Left lung (tissue), 14 donors: ENCODE measurements at places on chromosomes 7 and 10. TPM values are rescaled to one million over a fixed set of nuclear protein-coding genes. Genes with fewer than 3 reads are reported as not detected.

- no peak for DNase-seq
Measured at GRCh38 chr10:124612611-124613498, 131.3 kb downstream of the FAM53B start.

- no peak for DNase-seq
Measured at GRCh38 chr10:78774614-78774998, 294.2 kb upstream of the ZMIZ1 start.

- peak; percentile 34 for DNase-seq
Measured at GRCh38 chr10:46523962-46524471, 32.4 kb downstream of the GPRIN2 start.

DNA sequence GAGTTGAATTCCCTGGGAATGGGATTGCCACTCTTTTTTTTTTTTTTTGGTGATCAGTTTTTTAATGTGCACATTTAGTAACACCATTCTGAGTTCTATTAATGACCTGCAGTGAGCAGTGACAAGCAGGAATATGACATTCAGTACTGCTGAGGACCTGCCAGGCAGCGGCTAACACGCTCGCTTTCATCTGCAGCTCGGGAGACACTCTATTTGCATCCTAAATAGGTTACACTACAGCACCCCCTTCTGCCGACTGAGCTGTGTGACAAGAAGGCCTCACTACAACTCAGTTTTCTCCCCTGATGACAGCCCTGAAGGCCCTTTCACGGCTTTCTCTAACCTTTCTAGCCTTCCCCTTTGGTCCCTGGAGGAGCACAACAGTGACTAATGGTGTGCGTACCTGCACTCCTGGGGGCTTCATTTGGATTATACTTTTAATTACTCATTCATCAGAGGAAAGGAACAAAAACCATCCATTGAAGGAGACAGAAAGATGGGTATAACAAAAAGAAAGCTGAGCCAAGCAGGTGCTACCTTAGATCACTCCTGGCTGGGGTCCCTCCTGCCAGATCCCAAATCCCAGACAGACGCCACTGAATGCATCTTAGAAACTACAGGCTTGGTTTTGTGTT lies 872.4 kb downstream of the LRMDA start:
- peak; percentile 65 for DNase-seq

The NRCAM gene
- 36.7 TPM for polyA plus RNA-seq

- DNase-seq = no peak
Measured at GRCh38 chr7:135717693-135718092, 10.3 kb downstream of the SLC13A4 start.

The PLEKHS1 gene
- polyA plus RNA-seq = 0.20 TPM

The VPS37D gene
- polyA plus RNA-seq = 8.6 TPM

GRCh38 chr7:43211286-43211685 lies 98.8 kb downstream of the HECW1 start:
- DNase-seq = no peak
